Activated gamma-delta T cell (primary cell): ENCODE measurements at places on chromosomes 12 and 14.

DNA sequence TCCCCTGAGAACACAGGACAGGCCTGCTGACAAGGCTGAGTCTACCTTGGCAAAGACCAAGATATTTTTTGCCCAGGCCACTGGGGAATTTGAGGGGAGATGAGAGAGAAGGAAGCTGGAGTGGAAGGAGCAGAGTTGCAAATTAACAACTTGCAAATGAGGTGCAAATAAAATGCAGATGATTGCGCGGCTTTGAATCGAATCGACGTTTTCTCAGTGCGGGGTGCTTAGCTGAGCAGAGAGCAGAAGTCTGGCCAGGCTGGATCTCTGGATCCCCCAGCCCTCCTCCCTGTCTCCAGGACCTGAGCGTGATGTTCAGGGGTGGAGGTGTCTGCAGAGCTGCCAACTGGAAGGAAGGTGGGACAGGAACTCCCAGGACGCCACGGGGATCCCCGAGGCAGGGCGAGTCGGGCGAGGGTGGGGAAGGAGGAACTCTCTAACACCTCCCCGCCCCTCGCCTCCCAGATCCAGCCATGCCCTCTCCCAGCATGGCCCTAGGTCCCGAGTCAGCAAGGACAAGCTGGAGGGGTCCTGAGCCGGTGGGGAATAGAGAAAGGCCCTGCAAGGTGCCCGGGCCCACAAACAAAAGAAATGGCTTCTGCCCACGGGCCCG lies 527 bp upstream of the CARMIL3 start:
- DNase-seq = no peak

DNA sequence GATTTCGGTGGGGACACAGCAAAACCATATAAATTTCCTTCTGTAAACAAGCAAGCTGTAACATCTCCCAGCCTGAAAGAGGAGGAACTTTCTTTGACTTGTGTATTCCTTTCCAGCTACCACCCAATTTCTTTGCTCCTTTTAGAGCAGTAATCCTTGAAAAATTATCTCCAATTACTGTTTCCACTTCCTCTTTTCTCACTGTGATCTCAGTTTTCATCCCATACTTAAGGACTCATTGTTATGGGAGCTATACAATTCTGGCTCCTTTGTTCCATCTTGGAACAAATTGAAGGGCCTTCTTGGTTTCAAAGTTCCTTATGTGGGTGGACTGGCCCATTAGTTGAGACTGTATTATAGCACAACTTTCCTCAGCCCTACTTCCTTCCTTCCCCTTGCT lies 152.6 kb downstream of the AKAP6 start:
- DNase-seq = no peak

GRCh38 chr14:68692916-68693771 lies 99.7 kb downstream of the ZFP36L1 start:
- no peak for DNase-seq

DNA sequence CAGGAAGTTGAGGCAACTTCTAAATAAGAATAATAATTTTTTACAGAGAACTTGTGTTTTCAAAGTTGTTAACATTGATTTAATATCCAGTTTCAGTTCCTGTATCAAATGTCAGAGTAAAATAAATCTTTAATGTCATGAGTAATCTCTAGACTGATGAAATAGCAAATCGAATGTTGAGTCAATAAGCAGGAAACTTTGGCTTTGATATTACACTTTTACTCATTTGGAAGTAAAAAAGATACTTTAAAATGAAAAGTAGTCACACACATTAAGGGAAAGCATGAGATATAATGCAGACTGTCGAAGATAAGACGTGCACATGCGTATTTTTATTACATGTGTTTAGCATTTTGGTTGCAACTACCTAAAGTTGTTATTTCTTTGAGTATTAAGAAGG lies 78.2 kb upstream of the PTGDR start:
- DNase-seq = no peak

GRCh38 chr12:2934371-2934770 lies 24.8 kb upstream of the TEAD4 start:
- DNase-seq = no peak

DNA sequence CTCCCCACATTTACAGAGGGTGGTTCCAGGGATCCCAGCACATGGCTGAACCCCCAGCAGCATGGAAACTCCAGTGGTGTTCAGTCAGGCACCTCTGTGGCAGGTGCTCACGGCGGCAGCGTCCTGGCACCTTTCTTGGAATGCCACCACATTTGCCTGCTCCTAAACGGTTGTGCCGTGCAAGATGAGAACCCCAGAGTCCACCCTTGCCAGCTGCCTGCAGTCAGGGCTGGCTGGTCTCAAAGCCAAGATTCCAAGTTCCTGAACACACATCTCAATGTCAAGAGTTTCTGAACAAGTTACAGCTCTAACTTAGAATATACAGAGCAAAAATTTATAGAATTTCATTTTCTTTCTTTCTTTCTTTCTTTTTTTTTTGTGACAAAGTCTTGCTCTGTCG lies 38.7 kb downstream of the DDX51 start:
- no peak for DNase-seq

DNA sequence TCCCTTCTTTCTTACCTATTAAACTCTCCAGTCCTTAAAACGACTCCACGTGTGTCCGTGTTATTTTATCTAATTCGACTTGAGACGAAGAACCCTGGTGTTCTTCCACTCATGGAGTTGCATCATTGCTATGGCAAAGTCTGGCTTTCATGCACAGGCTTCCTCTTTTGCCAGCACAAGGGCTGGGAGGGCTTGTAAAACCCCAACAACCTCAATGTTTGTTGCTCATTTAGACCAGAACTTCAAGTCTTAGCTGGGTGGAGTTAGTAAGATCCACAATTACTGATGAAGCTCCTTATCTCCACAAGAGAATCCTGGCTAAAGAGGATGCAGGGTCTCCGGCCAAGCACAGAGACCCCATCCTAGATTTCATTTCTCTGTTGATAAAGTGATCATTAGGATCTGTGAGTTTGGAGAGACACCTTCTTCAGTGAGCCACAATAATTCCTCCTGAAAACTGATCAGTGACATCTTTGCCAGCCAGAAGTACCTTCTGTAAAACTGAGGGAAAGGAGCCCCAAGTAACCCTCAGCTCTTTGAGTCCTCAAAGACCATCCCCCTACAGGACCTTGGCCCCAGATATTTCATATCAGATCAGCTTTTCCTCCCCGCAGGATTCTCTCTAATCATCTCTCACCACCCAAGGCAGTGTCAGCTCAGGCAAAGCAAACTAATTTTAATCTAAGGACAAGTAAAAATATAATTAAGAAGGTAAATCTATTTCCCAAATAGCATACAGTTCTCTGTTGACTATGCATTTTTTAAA lies 514.6 kb downstream of the FUT8 start:
- no peak for DNase-seq

GRCh38 chr12:125001636-125002035 lies 8.2 kb downstream of the BRI3BP start:
- DNase-seq = no peak

- no peak for DNase-seq
Observed at GRCh38 chr12:17976202-17976601, 113.8 kb downstream of the RERGL start.

- DNase-seq = no peak
Observed at GRCh38 chr12:123127182-123127495, 23.8 kb downstream of the PITPNM2 start.

- DNase-seq = no peak
Observed at GRCh38 chr14:60647081-60647836, 2.0 kb downstream of the SIX1 start.

GRCh38 chr12:104130760-104131159 lies 7.2 kb downstream of the NFYB start:
- DNase-seq = no peak

DNA sequence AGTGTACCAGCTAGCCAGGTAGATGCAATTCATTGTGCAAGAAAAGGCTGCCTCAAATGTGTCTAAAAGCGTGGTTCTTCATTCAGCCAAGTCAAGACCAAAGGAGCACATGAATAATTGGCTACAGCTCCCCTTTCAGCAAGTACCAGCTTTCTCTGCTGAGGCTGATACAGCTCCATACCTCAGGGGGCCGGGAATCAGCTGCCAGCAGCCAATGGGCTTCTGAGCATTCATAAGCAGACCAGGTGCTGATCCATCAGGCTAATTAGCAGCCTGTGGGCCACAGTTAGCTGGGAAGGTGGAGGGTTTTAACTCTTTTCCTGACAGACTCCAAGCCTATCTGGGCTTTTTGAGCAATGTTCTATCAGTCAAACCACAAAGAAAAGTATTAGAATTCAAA lies 264.7 kb downstream of the APAF1 start:
- DNase-seq = no peak
